ENCODE measurements at places on chromosomes 3 and 15. TPM values are rescaled to one million over a fixed set of nuclear protein-coding genes. Genes with fewer than 3 reads are reported as not detected.

ANKUB1 gene
- not detected for total RNA-seq

VPS39 gene
- total RNA-seq, result 33.1 TPM

SLC6A1 gene
- not detected for total RNA-seq

- peak; percentile 32 for DNase-seq
These were observed 440.9 kb downstream of the FOXP1 start for GRCh38 chr3:71142441-71143161.

DNA sequence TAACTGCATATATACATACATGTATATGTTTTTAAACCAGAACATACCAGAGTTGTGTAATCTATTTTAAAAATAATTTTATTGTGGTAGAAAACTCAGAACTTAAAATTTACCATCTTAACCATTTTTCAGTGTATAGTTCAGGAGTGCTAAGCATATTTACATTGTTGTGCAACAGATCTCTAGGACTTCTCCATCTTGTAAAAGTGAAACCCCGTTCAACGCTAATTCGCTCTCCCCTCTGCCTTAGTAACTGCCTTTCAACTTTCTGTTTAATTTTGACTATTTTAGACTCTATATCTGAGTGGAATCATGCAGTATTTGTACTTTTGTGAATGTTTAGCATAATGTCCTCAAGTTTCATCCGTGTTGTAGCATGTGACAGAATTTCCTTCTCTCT lies 51.8 kb upstream of the SSR3 start:
- no peak for DNase-seq

GRCh38 chr3:121659586-121659985 lies 1.1 kb downstream of the HCLS1 start:
- no peak for DNase-seq
